Nephron progenitor cell (in vitro differentiated cells): ENCODE measurements at places on chromosomes 12 and 14.

DNA sequence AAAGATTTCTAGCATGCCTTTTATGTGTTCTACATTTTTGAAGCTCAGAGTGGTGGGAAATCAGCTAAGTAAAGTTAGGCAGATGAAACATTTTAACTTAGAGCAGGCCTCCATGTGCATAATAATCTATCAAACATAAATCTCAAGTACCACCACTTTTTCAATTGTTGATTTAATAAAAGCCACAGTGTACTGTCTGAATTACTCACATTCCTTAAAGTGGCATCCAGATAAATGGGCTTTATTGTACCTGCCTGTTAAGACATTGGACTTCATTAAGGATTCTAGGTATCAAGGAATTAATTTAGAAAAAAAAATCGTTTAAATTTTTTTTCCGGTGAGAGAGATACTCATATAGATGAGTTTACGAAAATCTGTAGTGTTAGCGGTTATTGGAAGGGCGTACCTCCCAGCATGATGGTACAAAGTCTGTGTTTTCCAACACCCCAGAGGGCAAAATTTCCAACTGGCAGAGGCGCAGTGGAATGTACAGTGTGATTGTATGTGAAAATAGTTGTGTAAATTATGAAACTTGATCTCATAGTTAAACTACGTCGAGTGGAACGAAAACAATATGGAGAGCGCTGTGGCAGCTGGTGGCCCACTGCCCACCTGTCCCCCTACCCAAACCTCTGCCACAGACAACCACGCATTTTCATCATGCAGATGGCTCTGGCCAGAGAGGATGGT is 25.0 kb downstream of the ELK3 start:
- H3K4me1 ChIP-seq: peaks cover 39% of the 10 kb centered on the region
- H3K27ac ChIP-seq: no peak overlapping the region

DNA sequence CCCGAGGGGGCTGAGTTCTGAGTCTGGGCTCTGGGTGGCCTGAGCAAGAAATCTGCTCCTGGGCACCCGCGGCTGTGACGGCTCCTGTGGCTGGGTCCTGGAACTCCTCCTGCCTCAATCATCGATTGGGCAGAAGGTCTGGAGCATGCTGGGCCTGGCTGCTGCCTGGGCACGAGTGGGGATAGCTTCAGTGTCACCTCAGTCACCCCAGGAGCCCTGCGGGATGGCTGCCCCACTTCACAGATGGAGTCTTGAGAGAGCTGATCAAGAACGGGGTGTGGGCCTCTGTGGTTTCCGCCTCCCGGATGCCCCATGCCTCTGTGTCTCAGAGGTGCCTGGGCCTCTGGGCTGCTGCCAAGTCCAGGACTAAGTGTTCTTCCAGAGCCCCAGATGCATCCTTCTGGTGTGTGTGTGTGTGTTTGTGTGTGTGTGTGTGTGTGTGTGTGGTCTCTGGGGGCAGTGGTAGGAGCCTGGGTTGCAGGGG is 185.6 kb upstream of the C14orf180 start:
- H3K27ac ChIP-seq: no peak overlapping the region
- H3K4me1 ChIP-seq: peaks cover 27% of the 10 kb centered on the region
- peaks cover 34% of the 10 kb centered on the region for H3K27me3 ChIP-seq
- no peak overlapping the region for H3K4me3 ChIP-seq

- H3K27ac ChIP-seq: no peak overlapping the region
- H3K4me3 ChIP-seq: peak overlapping the region; percentile 73
- no peak for DNase-seq
- peaks cover 27% of the 10 kb centered on the region for H3K4me1 ChIP-seq
- peaks cover 7% of the 10 kb centered on the region for H3K27me3 ChIP-seq
- H3K36me3 ChIP-seq: no peaks in the 10 kb centered on the region
Observed at GRCh38 chr14:34715127-34715863, 902 bp upstream of the CFL2 start.

- no peak overlapping the region for H3K27ac ChIP-seq
- no peak overlapping the region for H3K4me3 ChIP-seq
- no peak for DNase-seq
- peaks cover 10% of the 10 kb centered on the region for H3K36me3 ChIP-seq
Observed at GRCh38 chr12:75747572-75748021, 236.2 kb upstream of the KRR1 start.

DNA sequence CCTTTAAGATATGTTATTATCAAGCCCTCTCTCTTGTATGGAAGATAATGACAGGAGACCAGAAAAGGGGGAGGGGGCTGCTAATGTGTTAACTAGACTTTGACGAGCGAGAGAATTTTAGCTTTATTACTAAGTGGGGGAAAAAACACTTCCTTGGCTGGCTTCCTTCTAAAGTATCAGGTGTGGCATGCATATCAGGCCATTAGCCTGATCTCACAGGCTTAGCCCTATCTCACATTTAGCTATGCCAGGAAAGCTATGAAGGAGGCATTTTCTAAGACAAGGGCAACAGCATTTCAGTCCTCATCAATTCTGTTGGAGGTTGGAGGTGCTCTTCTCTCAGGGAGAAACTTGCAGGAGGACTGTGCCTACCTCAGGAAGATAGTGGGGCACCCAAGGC is 9.9 kb downstream of the SSPN start:
- H3K4me1 ChIP-seq: no peaks in the 10 kb centered on the region
- H3K27ac ChIP-seq: no peak overlapping the region
- H3K27me3 ChIP-seq: peaks cover 24% of the 10 kb centered on the region
- no peaks in the 10 kb centered on the region for H3K36me3 ChIP-seq

DNA sequence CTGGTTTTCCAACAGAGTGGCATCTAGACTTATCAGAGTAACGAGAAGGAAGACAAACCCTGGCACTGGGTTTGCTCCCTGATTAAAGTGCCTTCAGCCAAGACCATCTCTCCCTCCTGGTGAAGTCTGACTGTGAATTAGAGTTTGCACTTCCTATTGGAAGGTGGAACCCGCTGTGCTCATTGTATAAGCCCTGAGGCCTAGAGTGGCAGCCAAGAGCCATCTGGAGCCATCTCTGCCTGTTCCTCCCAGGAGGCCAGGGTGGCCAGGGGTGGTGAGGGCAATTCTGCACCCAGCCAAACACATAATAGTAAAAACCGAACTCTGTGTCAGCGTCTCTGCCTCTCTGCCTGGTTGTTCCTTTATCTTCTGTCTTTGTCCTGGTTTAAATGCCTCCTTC is 25.0 kb downstream of the MFAP5 start:
- no peak overlapping the region for H3K4me3 ChIP-seq
- H3K27ac ChIP-seq: no peak overlapping the region
- no peaks in the 10 kb centered on the region for H3K27me3 ChIP-seq
- H3K36me3 ChIP-seq: peaks cover 10% of the 10 kb centered on the region

DNA sequence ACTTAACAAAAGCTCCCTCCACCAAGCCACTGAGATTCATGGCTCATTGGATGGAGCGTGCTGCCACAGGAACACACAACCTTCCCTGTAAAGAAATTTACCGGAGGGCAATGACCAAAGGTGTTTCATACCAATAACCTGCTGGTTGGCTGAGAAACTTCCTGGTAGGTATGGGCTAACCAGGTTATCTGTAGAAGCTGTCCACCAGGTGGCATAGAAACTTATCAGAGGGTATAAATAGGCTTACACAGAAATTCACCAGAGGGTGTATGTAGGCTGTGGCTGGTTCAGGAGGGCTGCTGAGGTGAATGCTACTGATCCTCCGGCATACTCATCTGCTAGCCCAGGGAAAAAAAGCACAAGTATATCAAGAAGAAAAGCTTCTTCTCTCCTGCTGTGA is 27.1 kb upstream of the MTERF2 start:
- peaks cover 25% of the 10 kb centered on the region for H3K36me3 ChIP-seq
- H3K27me3 ChIP-seq: no peaks in the 10 kb centered on the region
- H3K4me3 ChIP-seq: no peak overlapping the region
- peaks cover 5% of the 10 kb centered on the region for H3K4me1 ChIP-seq

GRCh38 chr12:107495604-107496003 is 190.0 kb upstream of the PWP1 start:
- no peak overlapping the region for H3K4me3 ChIP-seq
- no peak overlapping the region for H3K27ac ChIP-seq
- peaks cover 7% of the 10 kb centered on the region for H3K27me3 ChIP-seq
- H3K36me3 ChIP-seq: peaks cover 8% of the 10 kb centered on the region

- H3K27ac ChIP-seq: peak overlapping the region; percentile 71
- no peaks in the 10 kb centered on the region for H3K4me1 ChIP-seq
- peaks cover 4% of the 10 kb centered on the region for H3K27me3 ChIP-seq
- H3K36me3 ChIP-seq: no peaks in the 10 kb centered on the region
- DNase-seq: no peak
Observed at GRCh38 chr14:91890291-91890749, 23.0 kb upstream of the TC2N start.

GRCh38 chr12:33602515-33602914 is 162.9 kb upstream of the SYT10 start:
- no peak for DNase-seq
- H3K27me3 ChIP-seq: peaks cover 14% of the 10 kb centered on the region
- H3K4me3 ChIP-seq: no peak overlapping the region
- no peaks in the 10 kb centered on the region for H3K36me3 ChIP-seq
- H3K27ac ChIP-seq: no peak overlapping the region
- H3K4me1 ChIP-seq: no peaks in the 10 kb centered on the region

DNA sequence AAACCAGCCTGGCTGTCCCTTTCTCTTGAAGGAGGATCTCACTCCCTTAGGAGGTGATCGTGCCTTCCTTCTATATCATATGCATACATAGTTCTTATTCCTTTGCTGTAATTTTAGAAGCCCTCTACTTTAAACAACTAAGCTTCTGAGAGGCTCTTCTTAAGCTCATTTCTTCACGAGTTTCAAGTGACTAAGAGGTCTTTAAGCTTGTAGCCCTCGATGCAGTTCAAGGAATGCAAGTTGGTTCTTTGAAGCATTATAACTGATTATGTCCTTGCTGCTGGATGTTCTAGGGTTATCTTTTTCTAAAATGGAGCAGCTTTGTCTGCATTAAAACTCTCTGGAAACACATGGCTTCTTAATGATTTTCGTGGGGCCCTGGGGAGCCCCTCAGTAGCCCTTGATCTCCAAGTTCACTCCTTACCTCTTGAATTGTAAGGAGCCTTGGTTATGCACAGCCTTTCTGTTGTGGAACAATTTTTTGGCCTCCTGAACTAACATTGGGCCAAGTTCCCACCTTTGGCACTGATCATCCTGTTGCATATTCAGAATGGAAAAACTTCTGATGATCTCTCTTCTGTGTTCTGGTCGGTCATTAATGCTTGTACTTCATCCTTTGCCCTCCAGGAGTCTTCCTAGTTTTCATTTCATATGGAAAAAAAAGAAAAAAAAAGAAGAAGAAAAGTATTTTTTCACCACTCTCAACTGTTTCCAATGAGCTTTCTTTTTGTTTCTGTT is 12.6 kb downstream of the RASSF8 start:
- H3K4me3 ChIP-seq: no peak overlapping the region
- H3K4me1 ChIP-seq: peaks cover 65% of the 10 kb centered on the region
- H3K27ac ChIP-seq: no peak overlapping the region
- no peak for DNase-seq
- peaks cover 4% of the 10 kb centered on the region for H3K36me3 ChIP-seq

DNA sequence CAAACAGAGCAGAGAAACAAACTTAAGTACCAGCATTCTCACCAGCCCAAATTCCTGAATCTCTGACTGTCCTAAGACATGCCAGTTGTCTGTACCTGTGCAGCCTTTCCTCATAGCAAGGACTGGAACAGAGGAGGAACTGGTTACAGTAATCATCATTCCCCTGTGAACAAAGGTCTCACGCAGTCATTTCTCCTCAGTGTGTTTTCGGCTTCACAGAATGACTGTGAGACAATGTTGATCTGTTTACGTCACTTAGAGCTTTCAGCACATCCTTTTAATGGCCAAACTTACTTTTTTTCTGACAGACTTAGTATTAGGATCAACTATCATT is 169.0 kb downstream of the FBXL14 start:
- peaks cover 30% of the 10 kb centered on the region for H3K36me3 ChIP-seq
- peaks cover 43% of the 10 kb centered on the region for H3K4me1 ChIP-seq
- no peak for DNase-seq
- peaks cover 5% of the 10 kb centered on the region for H3K27me3 ChIP-seq
- peak overlapping the region; percentile 96 for H3K27ac ChIP-seq

- H3K4me1 ChIP-seq: peaks cover 97% of the 10 kb centered on the region
- peak overlapping the region; percentile 21 for H3K4me3 ChIP-seq
- no peaks in the 10 kb centered on the region for H3K27me3 ChIP-seq
Observed at GRCh38 chr14:68250927-68251768, 431.6 kb downstream of the RAD51B start.

DNA sequence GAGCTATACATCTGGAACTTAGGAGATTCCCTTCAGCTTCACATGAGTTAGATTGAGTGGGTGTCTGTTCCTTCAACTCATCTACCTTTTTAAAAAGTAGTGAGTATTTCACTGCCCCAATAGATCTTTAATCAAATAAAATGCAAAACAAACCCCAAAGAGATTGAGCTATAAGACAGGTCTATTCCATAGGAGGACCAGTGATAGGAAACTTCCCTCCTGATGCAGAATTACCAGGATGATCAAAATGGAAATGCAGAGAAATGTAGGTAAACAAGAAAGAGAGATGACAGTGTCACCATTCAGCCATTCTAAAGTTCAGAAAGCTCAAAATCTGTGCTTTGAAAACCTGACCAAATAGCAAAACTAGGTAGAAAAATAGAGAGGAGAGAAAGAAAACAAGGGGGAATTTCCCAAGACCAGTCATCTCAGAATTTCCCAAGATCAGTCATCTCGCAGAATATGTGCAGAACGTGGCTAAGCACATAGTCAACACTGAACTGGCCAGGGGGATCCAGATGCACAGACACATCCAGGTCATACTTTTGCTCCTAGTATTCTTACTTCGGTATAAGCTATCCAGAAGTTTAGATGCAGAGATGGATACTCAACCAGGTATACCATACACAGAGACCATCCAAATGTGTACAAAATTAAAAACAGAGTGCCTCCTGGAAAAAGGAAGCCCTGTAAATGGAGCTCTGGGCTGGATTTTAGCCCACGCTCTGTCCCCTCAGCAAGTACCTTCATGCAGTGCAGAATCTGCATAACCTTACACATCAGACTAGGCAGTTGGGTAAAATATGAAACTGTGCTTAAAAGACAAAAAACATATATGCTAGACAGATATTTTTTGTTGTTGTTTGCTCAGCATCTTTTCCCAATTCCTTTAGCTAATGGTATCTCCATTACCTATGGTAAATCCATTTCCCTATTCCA is 27.4 kb downstream of the SLC41A2 start:
- no peak for DNase-seq
- H3K27me3 ChIP-seq: peaks cover 3% of the 10 kb centered on the region
- H3K36me3 ChIP-seq: no peaks in the 10 kb centered on the region
- no peaks in the 10 kb centered on the region for H3K4me1 ChIP-seq

- H3K4me3 ChIP-seq: peak overlapping the region; percentile 88
- peaks cover 12% of the 10 kb centered on the region for H3K4me1 ChIP-seq
- peak; percentile 90 for DNase-seq
- H3K27ac ChIP-seq: peak overlapping the region; percentile 74
- no peaks in the 10 kb centered on the region for H3K36me3 ChIP-seq
Observed at GRCh38 chr14:105491366-105491973, 424 bp downstream of the TEDC1 start.

GRCh38 chr14:68451696-68452373 is 341.0 kb downstream of the ZFP36L1 start:
- no peak overlapping the region for H3K4me3 ChIP-seq
- H3K27me3 ChIP-seq: no peaks in the 10 kb centered on the region
- peaks cover 34% of the 10 kb centered on the region for H3K36me3 ChIP-seq

GRCh38 chr14:102226356-102227125 is 78.4 kb downstream of the MOK start:
- H3K27me3 ChIP-seq: no peaks in the 10 kb centered on the region
- no peak overlapping the region for H3K4me3 ChIP-seq
- peaks cover 27% of the 10 kb centered on the region for H3K36me3 ChIP-seq
- peaks cover 19% of the 10 kb centered on the region for H3K4me1 ChIP-seq
- H3K27ac ChIP-seq: peak overlapping the region; percentile 13
